ENCODE measurements at places on chromosomes 3 and 15.

GRCh38 chr3:169260296-169260695 is 403.2 kb downstream of the MECOM start:
- no peak for DNase-seq

DNA sequence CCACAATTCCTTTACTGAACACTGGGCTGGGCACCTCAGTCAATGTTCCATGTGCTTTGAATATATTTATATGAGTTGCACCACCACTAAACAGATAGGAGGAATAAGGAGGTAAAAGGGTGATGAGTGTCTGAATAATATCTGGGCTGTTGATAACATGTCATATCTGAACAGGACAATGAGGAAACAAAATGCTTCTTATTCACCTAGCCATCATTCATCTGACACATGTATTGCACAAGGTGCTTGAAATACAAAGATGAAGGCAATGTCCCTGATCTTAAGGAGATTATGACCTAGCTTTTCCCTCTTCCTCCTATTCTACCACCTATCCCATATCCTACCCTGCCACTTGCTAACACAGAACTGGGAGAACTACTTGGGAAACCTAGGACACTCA is 8.0 kb upstream of the CERS3 start:
- DNase-seq, result no peak

DNA sequence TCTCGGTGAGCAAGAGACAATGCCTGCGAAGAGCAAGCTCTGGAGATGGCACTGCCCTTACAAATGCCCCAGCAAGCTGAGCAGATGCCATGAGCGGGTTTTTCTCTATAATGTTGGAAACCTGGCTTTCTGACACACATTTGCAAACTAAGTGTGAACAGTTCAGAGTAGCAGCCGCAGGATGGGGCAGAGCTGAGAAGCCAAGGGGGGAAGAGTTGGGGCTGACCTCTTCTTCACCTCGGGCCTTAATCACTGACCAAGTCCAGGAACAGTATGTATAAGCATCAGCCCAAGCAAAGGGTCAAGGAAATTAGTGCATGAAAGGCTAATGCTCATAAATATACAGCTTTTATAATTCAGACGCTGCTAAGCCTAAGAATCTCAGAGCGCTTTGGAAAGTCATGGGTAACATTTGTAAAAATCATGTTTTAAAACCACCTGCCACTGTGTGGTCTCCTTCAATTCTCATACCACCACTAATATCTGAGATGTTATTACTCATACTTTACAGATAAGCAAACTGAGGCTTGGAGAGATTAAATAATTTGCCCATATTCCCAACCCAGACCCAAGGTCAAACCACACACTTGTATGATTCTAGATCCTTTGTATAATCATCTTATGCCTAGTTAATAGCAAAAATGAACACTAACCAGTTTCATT is 603.4 kb downstream of the FOXP1 start:
- no peak for DNase-seq

- peak; percentile 22 for DNase-seq
Observed at GRCh38 chr15:80266745-80267144, 14.7 kb upstream of the CTXND1 start.

DNA sequence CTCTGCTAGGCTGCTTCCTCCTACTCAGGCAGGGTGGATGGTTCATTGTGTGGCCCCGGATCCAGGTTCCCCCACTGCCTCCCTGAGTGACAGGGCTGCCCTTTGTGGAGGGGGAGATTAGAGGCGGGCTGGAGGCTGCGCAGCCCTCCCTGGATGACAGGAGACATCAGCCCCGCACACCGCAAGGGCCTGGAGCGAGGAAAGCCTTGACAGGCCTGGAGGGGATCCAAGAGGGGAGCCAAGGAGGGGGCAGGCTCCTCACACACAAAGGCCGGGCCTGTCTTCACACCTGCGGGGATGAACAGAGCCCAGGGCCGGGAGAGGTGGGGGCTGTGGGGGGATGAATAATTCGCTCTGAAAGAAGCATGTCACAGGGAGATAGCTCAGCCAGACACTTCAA is 72.9 kb downstream of the RPN1 start:
- DNase-seq, result no peak

DNA sequence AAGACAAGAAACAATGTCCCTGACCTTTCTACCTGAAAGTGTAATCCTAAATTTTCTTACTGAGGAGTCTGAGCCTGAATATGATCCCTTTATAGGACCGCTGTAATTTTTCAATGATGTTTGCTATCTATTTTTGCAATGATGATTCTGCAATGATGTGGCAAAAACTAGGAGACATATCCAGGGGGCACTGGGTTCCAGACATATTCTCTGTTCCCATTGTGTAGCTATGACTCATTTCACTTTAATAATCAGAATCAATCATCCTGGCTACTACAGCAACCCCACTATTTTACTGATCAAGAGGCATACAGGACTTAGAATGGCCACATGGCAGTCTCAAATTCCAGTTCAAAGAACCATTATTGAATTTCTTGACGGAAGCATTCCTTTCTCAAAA is 85.9 kb downstream of the AQR start:
- DNase-seq, result no peak

- no peak for DNase-seq
Observed at GRCh38 chr15:77068633-77069032, 2.3 kb downstream of the TSPAN3 start.

DNA sequence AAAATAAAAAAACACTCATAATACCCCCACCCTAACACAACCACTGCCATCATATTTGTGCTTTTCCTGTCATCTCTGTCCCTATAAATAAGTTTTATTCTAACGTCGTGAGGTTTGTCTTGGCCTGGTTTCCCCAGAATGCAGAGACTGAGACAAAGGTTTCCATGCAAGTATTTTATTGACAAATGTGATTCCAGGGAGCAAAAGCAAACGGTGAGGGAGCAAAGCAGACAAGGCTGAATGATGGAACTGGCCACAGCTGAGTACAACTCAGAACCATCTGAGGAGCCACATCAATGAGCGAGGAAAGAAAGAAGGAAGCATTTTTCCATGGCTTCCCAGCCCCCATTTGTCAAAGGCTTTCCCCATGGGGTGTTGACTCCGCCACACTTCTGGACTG is 37.7 kb upstream of the LARS2 start:
- DNase-seq, result no peak

GRCh38 chr15:82730022-82730530 is 20.4 kb upstream of the AP3B2 start:
- no peak for DNase-seq

DNA sequence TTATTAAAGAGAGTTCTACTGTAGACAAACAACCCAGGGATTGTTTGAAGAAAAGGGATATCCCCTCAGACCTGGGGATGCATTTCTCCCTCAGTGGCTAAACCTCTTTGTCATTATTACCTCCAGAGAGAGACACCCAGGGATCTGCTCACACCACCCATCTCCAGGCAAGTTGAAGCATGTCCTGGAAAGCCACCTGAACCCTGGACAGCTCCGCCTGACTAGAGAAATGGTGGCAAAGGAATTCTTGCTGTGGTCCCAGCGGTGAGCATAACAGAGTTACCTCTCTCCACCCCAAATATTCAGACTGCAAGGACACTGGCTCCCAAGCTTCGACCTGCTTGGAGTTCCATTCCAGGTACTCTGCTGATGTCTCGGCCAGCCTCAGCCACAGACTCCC is 320.2 kb downstream of the RORA start:
- DNase-seq, result no peak

- DNase-seq, result no peak
Observed at GRCh38 chr3:69442771-69443311, 57.0 kb upstream of the FRMD4B start.

- DNase-seq, result no peak
Observed at GRCh38 chr3:197335428-197336132, 37.2 kb upstream of the DLG1 start.

GRCh38 chr3:192719964-192720363 is 7.4 kb downstream of the FGF12 start:
- DNase-seq, result no peak

DNA sequence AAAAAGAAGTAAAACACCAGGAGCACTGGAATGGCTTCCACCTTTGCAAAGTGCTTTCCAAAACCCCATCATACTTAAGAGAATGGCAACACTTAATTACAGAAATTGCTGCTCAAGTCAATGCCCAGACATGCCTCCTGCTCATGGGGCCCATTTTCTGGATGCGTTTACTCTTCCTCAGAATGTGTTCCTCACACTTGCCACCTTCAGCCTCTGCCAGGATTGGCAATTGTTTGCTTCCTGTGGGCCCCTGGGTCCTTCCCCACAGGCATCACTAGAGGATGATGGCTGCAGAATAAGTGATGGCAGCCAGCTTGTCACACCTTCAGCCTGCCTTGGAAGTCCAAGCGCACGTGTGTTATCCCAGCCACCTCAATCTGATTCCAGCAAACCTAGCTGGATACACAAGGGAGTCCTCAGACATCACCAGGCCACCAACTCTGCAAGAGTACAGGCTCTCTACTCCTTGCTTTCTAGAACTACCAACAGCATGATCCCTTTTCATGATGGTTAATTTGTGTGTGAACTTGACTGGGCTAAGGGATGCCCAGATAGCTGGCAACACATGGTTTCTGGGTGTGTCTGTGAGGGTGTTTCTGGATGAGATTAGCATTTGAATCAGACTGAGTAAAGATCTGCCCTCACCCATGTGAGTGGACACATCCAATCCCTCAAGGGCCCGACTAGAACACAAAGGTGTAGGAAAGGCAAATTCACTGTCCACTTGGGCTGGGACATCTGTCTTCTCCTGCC is 4.9 kb upstream of the NUP210 start:
- DNase-seq, result no peak

DNA sequence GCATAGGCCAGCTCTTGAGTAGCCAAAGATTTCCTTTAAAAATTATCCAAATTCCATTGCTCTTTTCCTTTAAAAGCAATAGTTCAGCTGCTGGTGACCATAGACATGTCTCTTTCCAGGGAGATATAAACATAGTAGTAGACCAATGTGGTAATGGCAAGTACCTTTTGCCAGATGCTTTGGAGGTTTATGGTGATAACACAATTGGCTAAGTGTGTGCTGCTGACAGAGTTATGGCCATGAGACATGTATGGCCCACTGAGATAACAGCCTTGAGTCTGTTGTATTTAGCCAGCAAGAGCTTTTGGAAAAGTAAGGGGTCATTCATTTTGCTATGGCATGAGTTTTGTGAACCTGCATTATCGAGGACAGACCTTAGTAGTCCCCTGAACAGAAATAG is 1146.8 kb downstream of the TUSC7 start:
- DNase-seq, result no peak

DNA sequence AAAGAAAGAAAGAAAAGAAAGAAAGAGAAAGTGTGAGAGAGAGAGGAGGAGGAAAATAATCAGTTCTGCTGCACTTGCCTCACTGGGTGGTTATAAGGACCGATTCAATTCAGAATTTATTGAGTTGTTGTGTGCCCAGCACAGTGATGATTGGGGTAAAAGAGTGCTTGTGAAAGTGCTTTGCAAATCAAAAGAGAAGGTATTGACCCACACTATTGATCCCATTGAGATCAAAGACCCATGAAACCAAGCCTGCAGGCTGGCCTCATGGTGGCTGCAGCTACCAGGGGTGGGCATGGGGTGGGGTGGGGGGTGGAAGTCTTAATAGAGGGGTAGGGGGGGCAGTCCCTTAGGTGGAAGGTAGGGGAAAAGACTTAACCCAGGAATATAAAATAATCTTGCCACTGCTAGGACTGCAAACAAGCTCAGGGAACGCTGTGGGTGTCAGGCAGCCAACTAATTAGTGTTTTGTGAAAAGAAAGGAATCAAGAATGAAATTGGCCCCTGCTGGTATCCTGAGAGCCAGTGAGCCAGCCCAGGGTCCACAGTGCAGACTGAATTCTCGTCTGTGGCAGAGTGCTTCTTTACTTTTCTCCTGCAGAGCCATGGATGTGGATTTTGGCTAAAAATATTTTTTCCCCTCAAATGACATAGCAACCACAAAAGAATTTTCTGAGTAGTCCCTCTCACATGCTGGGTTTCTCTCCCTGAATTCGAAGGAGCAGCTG is 34.2 kb downstream of the CLEC3B start:
- no peak for DNase-seq
